ENCODE measurements at places on chromosomes 11 and 22. TPM values are rescaled to one million over a fixed set of nuclear protein-coding genes. Genes with fewer than 3 reads are reported as not detected.
A peak's percentile ranks its signal among the peaks of the same experiment; 100 is the strongest.

The SORL1 gene
- 5.9 TPM for total RNA-seq

DNA sequence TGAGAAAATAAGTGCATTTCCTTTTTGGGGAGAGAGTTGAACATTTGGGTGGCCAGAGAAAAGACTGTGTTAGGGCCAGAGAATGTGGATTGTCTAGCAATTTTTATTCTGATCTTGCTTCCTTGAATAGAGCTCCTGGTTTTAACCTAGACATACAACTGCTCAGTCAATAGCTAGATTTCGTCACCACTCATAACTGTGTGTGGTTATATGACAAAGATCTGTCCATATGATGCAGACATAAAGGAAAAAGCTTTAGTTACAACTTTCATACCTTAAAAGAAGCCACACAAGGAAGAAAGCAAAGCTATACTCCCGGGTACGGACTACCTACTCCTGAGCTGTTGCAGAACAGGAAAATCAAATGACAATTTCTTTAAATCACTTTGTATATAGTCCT lies 37.2 kb downstream of the MS4A6A start:
- DNase-seq: no peak

The CRYBA4 gene
- not detected for total RNA-seq

GRCh38 chr22:20781272-20781990 lies 7.5 kb downstream of the SERPIND1 start:
- no peak for DNase-seq

GRCh38 chr11:85806876-85807275 lies 4.1 kb downstream of the SYTL2 start:
- peak; percentile 56 for DNase-seq

The CCDC87 gene
- total RNA-seq: not detected

Data from MCF 10A (cell line).